ENCODE measurements at places on chromosomes 5 and 9.

- no peak for DNase-seq
Observed at GRCh38 chr5:109693535-109694400, 4.0 kb downstream of the MAN2A1 start.

DNA sequence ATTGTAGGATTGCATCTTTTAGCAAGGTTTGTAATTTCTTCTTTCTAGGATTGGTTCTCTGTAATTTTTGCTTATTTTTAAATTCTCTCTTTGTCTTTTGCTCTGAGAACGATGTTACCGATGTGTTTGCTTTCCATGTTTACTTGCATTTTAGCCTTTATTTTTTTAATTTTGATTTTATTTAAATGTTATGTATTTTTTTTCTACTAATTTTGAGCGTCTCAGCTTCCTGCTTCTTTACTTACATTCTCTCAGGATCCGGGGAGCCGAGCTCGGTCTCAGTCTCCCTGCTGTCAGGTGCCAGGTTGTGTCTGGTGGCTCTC, 20.9 kb downstream of the ANXA2R start:
- no peak for DNase-seq

GRCh38 chr5:54837093-54837492, 148.3 kb downstream of the ESM1 start:
- no peak for DNase-seq

GRCh38 chr9:131272212-131272611, 4.1 kb downstream of the FAM78A start:
- DNase-seq: no peak

- no peak for DNase-seq
Observed at GRCh38 chr5:14742498-14742897, 78.0 kb downstream of the OTULIN start.

- no peak for DNase-seq
Observed at GRCh38 chr5:93071710-93072109, 509.3 kb downstream of the NR2F1-AS1 start.

DNA sequence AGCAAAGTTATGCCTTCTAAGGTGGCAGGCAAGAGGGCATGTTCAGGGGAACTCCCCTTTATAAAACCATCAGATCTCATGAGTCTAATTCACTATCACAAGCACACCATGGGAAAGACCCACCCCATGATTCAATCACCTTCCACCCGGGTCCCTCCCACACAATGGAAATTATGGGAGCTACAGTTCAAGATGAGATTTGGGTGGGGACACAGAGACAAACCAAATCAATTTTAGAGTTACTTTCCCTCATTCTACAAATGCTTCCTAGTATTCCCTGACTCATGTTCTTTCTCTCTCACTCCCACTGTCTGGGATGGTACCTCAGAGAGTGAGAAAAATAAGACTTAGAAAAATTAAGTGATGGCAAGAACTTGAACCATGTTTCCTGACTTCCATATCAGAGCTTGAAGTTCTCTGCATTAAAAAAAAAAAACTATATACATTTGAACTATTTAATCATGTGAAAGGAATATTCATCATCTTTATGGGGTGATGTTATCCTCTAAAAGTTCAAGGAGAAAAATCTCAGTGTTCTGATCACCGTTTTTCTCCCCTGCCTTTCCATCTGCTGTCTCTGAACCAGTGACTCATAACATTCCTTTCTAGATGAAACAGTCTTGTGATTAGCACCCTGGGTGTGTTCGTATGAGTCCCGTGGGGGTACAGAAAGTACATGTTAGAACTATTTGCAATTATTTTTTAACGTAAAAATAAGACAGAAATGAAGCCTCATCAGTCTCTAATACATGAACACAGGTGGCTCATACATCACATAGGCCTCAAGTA, 282.9 kb downstream of the SLF1 start:
- no peak for DNase-seq

- no peak for DNase-seq
Observed at GRCh38 chr5:123387313-123387712, 35.9 kb downstream of the CEP120 start.

DNA sequence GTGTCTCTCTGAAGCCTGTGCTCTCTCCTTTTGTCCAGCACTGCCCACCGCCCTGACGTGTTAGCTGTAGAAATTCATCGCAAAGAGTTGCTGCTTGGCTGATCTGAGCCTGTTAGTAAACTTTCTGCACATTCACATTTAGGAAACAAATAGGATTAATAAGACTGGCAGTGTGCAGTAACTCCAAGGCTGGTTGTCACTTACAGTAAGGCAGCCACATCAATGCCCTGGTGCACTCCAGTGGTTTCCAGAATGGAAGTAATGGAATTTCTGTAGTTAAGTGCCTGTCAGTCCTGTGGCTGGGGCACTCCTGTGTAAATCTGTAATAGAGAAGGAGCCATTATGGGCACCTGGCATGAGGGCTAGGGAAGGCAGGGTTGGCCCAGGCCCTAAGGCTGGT, 70.6 kb downstream of the DOCK2 start:
- no peak for DNase-seq

DNA sequence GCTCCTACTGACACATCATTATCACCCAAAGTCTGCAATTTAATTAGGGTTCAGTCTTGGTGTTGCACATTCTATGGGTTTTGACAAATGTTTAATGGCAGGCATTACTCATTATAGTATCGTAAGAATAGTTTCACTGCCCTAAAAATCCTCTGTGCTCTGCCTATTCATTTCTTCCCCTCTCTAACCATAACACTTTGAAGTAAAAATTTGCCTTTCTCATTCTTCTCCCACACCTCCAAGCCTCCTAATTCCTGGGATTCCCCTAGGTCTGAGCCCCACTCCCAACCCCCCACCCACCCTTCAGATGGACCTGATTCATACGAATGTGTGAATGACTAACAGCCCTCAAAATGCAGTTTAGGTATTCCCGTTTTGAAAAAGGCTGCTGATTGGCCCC, 18.4 kb downstream of the ENC1 start:
- DNase-seq: peak; percentile 59

DNA sequence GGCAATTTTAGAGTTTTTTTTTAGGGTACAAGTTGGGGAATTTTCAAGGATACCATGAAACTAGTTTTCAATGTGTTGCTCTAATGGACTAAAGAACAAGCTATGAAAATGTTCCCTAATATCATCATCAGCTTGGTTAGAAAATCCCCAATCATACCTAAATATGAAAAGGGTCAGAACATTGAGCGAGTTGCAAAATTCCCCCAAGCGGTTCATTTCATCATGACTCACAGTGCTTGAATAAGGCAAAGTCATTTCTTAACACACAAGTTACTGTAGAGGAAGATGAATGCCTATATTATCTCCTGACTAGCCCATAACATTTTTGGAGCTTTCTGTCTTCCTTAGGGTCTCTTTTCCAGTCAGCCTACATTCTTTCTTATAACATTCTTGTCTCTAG, 62.7 kb downstream of the ST8SIA4 start:
- peak; percentile 55 for DNase-seq

- no peak for DNase-seq
Observed at GRCh38 chr5:102582696-102583095, 83.9 kb upstream of the SLCO6A1 start.

- no peak for DNase-seq
Observed at GRCh38 chr9:97316904-97317303, 9.4 kb downstream of the CCDC180 start.

GRCh38 chr5:81180780-81181460, 52.2 kb upstream of the CKMT2 start:
- DNase-seq: no peak

- DNase-seq: no peak
Observed at GRCh38 chr5:95887977-95888376, 65.5 kb upstream of the GLRX start.

- DNase-seq: no peak
Observed at GRCh38 chr5:151780348-151780747, 8.6 kb downstream of the G3BP1 start.

- DNase-seq: no peak
Observed at GRCh38 chr5:116650544-116650943, 75.9 kb upstream of the SEMA6A start.

DNA sequence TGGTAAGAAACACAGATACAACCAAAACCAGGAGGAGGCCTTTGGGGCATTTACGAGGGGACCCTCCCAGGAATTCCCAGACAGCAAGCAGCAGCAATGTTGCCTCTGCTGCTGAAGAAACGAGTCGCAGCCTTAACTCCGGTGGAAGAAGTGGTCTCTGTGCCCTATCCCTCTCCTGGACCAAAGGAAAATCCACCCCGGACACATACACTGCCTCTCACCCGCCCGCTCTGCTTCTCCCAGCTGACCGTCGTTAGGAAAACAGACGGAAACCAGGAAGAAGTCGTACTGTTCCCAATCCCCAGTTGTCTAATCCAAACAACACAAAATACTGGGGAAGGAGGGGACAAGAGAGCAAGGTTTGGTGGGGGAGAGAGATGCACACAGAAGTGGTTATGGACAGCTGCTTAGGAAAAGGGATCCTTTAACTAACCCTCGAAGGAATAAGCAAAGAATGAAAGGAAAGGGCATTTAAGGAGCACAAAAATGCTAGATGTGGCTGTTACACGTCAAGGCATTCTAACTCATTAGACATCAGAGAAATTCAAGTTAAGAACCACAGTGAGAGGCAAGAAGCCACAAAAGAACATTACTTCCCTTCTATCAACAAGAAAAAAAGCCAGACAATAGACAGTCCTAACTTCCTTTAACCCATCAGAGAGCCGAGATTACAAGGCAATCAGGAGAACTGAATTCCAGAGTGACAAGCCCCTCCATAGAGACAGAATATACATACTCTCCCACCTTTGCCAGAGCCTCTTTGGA, 71.9 kb downstream of the ACTL7B start:
- DNase-seq: no peak

- DNase-seq: no peak
Observed at GRCh38 chr9:9914174-9914573, 698.6 kb downstream of the PTPRD start.

DNA sequence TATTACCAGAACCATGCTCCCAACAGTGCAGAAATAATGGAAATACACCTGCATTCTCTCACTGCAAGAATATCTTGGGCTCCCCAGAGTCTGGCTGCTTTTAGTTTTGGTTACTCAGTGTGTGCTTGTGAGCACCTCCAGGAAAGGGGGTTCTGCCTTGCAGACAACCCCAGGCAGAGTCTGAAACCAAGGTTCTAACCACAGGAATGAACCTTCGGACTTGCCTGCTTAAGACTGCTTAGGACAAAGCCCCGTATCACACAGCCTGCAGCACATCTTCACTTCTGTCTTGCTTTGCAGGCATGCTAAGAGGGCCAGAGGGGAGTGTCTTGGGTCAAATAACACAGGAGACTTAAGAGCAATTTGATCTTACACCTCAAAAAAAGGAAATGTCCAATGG, 94.8 kb upstream of the SPATA31C2 start:
- DNase-seq: no peak

Data from activated CD4-positive, alpha-beta T cell treated with anti-CD3 and anti-CD28 coated beads for 36 hours (primary cell).